ENCODE measurements at places on chromosomes 16 and 17. TPM values are rescaled to one million over a fixed set of nuclear protein-coding genes. Genes with fewer than 3 reads are reported as not detected.

- peak overlapping the region; percentile 59 for H3K27ac ChIP-seq
- H3K36me3 ChIP-seq = no peaks in the 10 kb centered on the region
- no peaks in the 10 kb centered on the region for H3K27me3 ChIP-seq
- peaks cover 28% of the 10 kb centered on the region for H3K4me1 ChIP-seq
Observed at GRCh38 chr16:67987460-67988160, 7.3 kb upstream of the DPEP3 start.

DNA sequence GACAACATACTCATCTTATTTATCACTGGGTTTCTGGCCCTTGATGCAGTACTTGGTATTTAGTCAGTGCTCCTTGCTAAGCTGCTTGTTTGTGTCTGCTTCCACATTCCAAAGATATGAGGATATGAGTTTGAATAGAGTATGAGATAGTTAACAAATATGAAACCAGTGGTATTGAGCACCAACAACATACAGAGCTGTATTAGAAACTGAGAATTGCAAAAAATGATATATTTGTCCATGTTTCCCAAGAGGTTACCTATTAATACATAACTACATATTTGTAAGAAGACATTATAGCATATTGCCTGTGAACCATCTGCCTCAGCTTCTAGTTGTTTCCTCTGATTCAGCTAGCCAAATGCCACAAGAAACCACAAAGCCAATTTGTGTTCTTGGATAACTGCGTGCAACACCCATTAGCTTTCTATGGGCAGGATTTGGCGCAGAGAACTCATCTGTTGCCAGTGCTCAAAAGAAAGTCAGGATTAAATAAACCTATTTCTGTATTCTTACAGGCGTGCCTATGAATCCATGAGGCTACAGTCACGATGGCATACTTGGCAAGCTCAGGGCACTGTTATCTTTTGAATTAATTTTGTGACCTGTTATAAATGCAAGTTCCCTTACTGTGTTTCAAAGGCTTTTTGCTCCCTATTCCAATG lies 194.4 kb downstream of the MAP2K6 start:
- no peaks in the 10 kb centered on the region for H3K4me1 ChIP-seq
- DNase-seq = no peak
- no peak overlapping the region for H3K27ac ChIP-seq
- no peak overlapping the region for H3K4me3 ChIP-seq
- peaks cover 3% of the 10 kb centered on the region for H3K27me3 ChIP-seq

DNA sequence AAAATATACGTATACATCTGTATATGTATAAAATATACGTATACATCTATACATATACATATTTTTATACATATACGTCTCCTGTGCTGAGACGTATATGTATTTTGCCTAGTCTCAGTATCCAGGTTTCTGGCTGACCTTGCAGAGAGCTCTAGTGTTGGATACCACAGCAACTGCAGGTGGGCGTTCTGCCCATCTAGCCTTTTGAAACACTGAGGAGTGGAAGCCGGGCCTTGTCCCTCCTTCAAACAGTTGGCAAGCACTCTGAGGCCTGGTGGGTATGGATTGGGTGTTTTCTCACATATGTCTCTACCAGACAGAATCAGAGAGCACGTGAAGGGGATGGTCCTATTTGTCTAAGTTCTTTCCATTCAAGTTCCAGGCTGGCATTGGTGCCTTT lies 39.4 kb upstream of the MRC2 start:
- H3K4me1 ChIP-seq = no peaks in the 10 kb centered on the region
- no peaks in the 10 kb centered on the region for H3K36me3 ChIP-seq
- no peak overlapping the region for H3K27ac ChIP-seq
- no peak for DNase-seq
- no peak overlapping the region for H3K4me3 ChIP-seq

Gene CEP20
- 26.0 TPM for total RNA-seq

GRCh38 chr17:32769846-32770245 lies 107.1 kb downstream of the MYO1D start:
- no peak for DNase-seq
- no peak overlapping the region for H3K27ac ChIP-seq

DNA sequence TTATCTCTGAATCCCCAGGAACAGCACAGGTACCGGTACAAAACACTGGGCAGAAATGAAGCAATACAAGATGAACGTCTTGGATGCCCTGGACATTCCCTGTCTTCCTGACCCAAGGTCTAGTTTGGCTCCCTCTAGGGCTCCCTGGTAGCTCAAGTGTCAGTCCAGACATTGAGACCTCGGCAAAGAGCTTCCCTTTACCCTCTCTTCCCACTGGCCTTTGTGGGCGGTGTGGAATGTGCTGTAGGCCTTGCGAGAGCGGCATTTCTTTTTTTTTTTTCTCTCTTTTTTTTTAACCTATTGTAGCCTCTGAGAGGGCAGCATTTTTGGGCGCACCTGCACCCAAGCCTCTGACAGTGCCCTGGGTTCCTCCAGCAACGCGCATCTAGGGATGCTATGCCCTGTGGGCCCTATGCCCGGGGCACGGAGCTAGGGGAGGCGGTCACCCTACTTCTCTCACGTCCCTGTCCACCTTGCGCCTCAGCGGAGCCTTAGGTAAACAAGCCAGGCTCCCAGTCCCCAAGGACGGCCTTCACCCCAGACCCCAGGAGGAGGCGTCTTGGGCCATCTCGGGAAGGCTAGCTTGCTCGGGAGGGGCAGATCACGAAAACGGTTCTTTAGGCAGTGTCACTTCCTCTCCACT lies 1.2 kb upstream of the NFATC3 start:
- no peaks in the 10 kb centered on the region for H3K36me3 ChIP-seq
- H3K4me1 ChIP-seq = peaks cover 71% of the 10 kb centered on the region
- no peaks in the 10 kb centered on the region for H3K27me3 ChIP-seq
- peak overlapping the region; percentile 96 for H3K27ac ChIP-seq
